IMR-90 (cell line): ENCODE measurements at places on chromosomes 3 and 15.

DNA sequence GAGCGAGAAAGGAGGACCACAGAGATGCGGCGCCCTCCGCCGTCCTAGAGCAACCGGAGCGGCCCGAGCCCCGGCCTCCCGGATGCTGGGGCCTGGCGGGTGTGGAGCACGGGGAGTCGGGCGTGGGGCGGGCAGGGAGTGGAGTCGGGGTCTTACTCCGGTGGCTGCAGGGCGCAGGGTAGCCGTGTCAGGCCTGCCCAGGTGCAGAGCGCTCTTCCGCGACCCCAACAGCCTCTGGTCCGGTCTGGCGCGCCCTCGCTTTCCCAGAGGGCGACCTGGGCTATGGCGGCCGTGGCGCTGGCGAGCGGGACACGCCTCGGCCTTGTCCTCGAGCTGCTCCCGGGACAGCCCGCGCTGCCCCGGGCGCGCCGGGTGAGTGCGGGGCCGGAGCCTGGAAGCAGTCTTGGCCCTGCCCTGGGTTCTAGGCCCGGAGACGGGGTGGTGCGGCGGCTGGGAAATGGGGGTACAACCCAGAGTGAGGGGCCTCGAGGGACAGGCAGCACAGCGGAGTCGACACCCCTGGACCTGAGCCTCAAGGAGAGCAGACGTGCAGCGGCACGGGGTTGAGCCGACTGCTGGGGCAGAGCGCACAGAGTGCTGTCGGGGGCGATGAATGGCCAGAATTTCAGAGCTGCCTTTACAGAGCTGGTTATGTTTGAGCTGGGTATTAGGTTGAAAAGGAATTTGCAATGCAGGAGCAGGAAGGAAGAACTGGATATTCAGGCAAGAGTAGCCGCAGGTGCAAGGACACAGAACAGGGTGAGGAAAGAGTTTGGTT lies at the start of gene ZNF662:
Gene ZNF662 (plus strand): TSS at position 73 of the 778 bp plus-strand sequence. CDS start 1,973 bp downstream, outside the sequence.
- no peak for DNase-seq

DNA sequence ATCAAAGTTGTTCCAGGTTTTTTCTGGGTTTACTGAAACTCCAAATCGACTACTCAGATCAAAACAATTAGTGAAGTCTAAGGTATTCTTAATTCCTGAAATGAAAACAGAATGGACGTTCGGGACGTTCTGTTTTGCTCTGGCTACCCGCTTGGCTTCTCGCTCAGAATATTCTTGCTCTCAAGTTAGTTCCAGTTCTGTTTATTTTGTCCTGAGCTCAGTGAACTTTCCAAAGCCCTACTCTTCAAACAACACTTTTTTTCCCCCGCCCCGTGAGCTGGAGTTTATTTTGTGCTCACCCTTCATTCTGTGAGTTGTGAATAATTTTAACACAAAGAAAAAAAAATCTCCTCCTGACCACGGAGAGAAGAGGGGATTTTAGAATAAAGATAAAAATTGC lies 72.6 kb downstream of the SAMMSON start:
- DNase-seq, result no peak

DNA sequence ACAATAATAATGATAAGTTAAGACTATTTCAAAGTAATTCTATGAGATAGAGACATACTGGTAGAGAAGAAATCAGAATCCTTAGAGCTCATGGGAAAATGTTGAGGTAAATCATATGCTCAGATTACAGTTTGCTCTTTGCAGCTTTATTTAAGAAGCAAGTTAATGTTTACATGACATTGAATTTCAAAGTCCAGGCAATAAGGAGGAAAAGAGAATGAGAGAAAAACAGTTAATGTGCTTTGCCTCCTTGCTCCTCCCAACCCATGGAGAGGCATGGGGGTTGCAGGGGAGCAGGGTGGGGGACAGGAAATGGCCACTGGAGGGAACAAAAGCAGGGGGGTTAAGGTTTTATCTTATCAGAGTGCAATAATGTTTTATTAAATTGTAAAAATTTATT lies 42.2 kb upstream of the ZBTB38 start:
- no peak for DNase-seq

DNA sequence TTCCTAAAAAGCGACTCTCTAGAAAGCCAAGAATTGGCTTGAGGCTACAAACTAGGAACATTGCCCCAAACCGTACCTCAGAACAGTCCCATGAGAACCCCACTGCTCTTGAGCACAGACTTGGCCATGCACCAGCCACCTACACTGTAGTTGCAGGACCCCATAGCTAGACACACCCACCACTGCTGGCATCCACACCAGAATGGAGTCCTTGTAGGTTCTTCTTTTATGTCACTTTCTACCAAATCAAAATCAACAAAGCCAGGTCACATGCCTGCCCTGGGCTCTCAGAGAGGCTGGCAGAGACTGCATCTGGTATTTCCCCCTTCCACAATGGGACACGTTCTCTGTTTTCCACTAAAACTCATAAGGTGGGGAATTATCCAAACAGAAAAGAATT lies 290.5 kb downstream of the SHOX2 start:
- no peak for DNase-seq

DNA sequence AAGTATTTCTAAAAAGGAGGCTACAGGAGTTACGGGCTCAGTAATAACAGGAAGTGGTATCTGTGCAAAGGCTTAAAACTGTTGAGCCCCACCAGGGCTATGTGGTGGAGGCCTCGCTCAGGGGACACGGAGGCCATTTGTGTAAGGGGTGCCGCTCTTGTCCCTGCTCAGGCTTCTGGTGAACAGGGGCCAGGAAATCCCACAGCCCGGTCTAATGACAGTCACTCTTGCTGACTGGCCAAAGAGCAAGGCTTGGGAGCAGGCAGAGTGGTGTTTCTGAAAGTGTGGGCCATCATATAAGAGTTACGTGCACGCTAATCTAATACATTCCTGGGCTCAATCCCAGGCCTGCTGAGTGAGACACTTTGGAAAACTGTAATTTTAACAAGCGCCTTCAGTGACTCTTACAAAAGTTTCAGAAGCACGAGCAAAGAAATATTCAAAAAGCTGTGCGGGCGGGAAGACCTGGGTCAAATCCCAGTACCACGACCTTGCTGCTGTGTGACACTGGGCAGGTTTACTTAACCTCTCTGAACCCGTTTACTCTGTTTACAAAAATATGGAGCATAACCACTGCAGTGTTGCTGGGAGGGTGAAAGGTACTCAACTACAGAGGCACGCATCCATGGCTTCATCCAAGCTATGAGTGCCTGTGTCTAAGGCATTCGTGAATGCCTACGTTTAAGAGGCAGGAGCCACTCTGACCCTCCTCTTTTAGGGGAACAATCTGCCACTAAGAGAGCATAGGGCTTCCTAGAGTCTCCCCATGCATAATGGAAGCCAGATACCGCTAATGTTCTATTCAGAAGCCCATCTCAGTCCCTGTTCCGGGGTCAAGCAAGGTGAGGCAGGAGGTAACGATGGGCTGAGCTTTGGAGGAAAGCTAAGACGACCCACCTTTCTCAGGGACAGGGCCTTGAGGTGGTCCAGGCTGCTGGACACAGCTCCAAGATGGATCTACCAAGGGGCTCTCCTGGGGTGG lies 2.0 kb downstream of the ATP10A start:
- no peak for DNase-seq

GRCh38 chr3:17765819-17766472 lies 23.5 kb upstream of the TBC1D5 start:
- no peak for DNase-seq

DNA sequence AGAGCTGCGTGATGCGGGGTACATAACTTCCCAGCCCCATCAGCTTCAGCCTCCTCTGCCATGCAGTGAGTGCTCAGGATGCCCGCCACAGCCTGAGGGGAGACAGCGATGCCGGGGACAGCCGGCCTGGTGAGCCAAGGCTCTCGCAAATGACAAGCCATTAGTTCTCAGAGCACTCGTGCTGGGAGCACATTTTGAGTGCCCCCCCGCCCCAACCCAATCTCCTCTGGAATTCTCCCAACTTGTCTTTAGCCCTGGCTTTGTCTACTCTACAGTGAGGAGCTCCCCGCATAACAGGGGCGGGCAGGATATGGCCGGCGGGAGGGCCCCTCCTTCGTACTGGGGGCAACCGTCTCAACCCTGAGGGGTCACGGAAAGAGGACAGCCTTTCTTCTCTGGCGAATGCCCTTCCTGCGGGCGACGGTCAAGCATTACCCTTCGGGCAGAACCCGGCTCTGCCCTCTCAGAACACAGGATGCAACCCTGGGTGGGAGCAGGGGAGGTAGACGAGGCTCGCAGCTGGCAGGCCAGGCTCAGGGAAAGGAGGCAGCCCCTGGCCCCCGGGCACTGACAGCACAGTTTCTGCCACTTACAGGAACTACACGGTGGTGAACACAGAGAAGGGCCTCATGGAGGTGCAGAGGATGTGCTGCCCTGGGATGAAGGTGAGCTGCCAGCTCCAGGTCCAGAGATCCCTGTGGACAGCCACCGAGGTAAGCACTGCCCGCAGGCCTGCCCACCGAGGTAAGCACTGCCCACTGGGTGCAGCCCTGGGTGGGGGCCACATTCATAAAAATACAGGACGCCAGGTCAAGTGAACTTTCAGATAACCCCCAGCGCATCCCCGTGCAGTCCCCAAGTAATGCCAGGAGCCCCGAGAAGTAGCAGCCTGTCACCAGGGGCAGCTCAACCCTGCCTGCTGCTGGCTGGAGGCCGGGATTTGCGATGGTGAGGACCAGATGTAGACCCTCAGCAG lies 141.7 kb downstream of the LRRK1 start:
- no peak for DNase-seq

GRCh38 chr3:126925411-126926171 lies 57.3 kb upstream of the PLXNA1 start:
- peak; percentile 34 for DNase-seq

DNA sequence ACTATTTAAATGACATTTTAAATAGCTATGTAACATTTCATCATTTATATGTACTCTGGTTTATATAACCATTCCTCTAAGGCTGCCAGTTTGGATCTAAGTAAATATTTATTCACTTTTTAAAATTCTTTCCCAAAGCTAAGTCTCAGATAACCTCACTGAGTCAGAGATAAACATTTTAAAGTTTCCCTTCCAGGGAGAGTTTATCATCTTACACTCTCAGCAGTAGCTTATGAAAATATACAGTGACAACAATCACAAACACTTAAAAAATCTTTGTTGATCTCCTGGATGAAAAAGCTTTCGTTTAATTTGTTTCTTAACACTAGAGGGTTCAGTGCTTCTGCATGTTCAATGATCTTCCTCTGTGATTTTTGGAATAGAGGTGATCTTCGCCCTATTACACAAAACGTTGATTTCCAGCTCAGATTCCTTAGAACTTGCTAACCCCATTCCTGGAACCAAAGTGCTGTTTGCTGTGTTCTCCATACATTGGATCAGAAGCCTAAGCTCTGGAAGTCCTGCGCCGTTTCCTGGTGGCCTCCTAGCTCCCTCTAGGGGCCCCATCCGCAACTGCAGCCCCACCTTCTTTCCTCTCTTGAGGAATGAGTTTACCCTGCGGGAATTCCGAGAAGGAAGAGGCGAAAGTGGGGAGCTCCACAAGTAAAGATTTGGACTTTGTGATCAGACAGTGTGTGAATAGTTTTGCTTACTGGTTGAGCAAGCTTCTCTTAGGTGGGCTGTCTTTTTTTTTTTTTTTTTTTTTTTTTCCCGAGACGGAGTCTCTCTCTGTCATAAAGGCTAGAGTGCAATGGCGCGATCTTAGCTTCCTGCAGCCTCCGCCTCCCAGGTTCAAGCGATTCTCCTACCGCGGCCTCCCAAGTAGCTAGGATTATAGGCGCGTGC lies 29.3 kb upstream of the SACM1L start:
- DNase-seq, result peak; percentile 97

GRCh38 chr15:65033659-65034269 lies 4.3 kb upstream of the MTFMT start:
- peak; percentile 66 for DNase-seq

GRCh38 chr3:157573780-157574378 lies 70.7 kb upstream of the VEPH1 start:
- peak; percentile 43 for DNase-seq

GRCh38 chr15:74010929-74011540 lies 16.5 kb downstream of the PML start:
- DNase-seq, result no peak

DNA sequence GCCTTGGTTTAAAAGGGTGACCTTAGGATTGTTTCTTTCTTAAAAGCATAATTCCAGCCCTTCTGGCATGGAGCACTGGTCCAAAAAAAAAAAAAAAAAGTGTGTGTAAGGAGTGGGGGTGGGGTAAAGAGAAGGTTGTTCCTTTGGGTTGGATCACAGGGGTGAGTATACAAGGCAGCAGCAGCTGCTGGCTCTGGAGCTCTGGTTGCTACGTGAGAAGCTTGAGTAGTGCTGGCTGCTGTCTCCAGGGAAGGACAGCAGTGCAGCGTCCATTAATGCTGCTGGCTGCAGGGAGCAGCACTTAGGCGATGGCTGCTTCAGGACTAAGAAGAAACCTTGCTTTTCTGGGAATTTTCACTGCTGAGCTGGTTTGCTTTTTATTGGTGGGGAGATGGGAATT lies 2.3 kb downstream of the SETD5 start:
- peak; percentile 97 for DNase-seq

DNA sequence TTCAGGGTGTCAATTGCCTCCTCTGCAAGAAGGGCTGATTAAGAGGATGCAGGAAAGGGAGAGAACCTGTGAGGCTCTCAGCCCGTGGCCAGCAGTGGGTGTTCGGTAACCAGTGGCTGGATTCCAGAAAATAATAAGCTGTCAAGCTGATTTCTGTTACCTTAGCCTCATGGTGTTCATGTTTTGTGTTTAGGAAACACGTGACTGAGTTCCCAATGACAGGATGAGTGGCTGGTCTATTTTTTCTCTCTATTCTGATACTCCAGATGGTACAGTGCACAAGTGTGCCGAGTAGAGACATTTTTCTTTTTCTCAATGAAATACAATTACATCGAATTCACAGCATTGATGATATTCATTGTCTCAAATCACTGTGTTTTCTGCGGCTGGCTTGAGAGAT lies 43.6 kb downstream of the EDEM1 start:
- no peak for DNase-seq

GRCh38 chr3:169091196-169091823 lies 572.2 kb downstream of the MECOM start:
- peak; percentile 76 for DNase-seq
